ENCODE measurements at places on chromosomes 7 and 10. TPM values are rescaled to one million over a fixed set of nuclear protein-coding genes. Genes with fewer than 3 reads are reported as not detected.

GJD4 gene
- total RNA-seq: not detected

GIMAP2 gene
- total RNA-seq: 0.81 TPM

NPC1L1 gene
- total RNA-seq: 0.30 TPM

CDC14C gene
- total RNA-seq: not detected

NRG3 gene
- total RNA-seq: not detected

DNA sequence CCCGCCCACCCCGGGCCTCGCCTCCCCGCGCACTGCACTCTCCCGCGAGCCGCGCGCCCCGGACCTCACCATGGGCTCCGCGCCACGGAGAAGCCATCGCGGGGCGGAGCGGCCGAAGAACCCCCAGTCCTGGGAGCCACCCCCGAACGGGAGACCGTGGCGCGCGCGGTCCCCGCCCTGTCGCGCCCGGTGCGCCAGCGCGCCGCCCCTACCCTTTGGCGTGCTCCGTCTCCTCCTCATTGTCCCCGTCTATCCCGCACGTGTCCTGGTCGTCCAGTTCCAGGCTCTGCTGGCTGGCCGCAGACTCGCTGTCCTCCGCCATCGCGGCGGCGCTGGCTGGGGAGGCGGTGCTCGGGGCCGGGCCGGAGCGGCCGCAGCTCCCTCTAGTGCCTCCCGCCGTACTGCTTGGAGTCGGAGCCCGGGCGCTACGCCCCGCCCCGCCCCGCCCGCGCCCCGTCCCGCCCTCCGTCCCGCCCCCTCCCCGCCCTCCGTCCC lies at the start of gene NMT2:
NMT2 (minus strand) TSS at position 403 of the 495 bp plus-strand sequence; CDS start at position 322, 81 bp downstream.
- DNase-seq: peak; percentile 62
- H3K4me3 ChIP-seq: peak within 1 kb of the TSS; percentile 66
- H3K4me1 ChIP-seq: no peaks in the 10 kb centered on the region
- no peaks in the 10 kb centered on the region for H3K36me3 ChIP-seq

DNA sequence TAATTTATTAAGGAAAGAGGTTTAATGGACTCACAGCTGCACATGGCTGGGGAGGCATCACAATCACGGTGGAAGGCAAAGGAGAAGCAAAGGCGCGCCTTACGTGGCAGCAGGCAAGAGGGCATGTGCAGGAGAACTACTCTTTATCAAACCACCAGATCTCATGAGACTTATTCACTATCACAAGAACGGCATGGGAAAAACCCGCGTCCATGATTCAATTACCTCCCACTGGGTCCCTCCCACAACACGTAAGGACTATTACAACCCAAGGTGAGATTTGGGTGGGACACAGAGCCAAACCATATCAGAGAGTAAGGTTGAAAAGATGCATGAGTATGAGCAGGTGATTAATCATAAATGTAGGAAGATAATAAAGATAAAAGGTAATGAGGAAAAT lies 3.2 kb upstream of the JCAD start:
- H3K36me3 ChIP-seq: no peaks in the 10 kb centered on the region
- no peaks in the 10 kb centered on the region for H3K27me3 ChIP-seq
- no peak for DNase-seq
- no peak overlapping the region for H3K27ac ChIP-seq
- H3K4me1 ChIP-seq: peaks cover 14% of the 10 kb centered on the region

DNA sequence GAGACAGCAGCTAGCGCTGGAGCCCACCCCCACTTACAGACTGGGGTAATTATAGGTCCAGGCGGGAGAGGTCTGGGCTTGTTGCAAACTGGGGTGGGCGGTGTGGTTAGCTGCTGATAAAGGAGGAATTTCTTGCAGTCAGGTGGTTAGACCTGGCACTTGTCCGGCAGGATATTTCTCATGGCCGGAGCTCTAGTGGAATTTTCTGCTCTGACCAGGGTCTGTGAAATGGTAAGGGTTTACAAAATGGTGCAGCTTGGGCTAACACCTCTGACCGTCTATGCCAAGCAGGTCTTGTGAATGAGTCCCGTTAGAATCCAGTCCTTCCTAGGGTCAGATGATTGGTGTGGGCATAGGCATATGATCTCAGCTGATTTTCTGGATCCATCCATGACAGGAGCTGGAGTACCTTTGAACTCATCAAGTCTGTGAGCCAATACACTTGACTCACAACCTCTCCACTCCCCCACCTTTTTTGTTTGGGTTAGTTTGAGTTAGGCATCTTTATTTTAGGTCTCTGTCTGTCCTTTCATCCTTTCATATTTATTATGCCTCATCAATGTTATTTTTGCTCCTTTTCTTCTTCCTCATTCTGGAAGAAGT lies 213.4 kb downstream of the SUGCT start:
- H3K4me3 ChIP-seq: no peak overlapping the region
- DNase-seq: no peak
- H3K4me1 ChIP-seq: no peaks in the 10 kb centered on the region
- H3K36me3 ChIP-seq: no peaks in the 10 kb centered on the region
- H3K27me3 ChIP-seq: no peaks in the 10 kb centered on the region

GRCh38 chr7:94778711-94779459 lies 123.0 kb upstream of the SGCE start:
- H3K27ac ChIP-seq: no peak overlapping the region
- H3K4me3 ChIP-seq: no peak overlapping the region
- H3K27me3 ChIP-seq: no peaks in the 10 kb centered on the region

DNA sequence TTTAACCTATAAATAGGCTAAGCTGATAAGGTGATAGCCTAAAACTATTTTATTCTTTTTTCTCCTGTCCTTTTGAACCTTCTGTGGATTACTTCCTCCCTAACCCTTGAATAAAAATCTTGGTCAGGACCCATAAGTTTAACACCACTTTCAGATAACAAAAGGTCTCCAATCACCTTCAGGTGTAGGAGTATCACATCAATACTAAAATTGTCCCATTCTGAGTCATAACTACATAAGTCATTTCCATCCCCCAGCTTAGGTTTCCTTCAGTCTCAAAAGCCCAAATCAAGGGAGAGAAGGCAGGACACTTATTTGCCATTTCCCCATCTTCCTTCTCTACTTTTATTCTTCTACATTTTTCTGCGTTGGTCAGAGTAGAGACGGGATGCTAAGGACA lies 56.9 kb upstream of the WNT16 start:
- no peak overlapping the region for H3K27ac ChIP-seq
- no peaks in the 10 kb centered on the region for H3K36me3 ChIP-seq

GRCh38 chr10:88150339-88150738 lies 286.9 kb downstream of the PTEN start:
- H3K4me3 ChIP-seq: no peak overlapping the region
- no peaks in the 10 kb centered on the region for H3K27me3 ChIP-seq
- no peak overlapping the region for H3K27ac ChIP-seq

- no peak overlapping the region for H3K4me3 ChIP-seq
- H3K27me3 ChIP-seq: no peaks in the 10 kb centered on the region
- no peak for DNase-seq
- no peaks in the 10 kb centered on the region for H3K4me1 ChIP-seq
- no peaks in the 10 kb centered on the region for H3K36me3 ChIP-seq
Observed at GRCh38 chr10:9238041-9238440, 1183.6 kb downstream of the GATA3 start.

DNA sequence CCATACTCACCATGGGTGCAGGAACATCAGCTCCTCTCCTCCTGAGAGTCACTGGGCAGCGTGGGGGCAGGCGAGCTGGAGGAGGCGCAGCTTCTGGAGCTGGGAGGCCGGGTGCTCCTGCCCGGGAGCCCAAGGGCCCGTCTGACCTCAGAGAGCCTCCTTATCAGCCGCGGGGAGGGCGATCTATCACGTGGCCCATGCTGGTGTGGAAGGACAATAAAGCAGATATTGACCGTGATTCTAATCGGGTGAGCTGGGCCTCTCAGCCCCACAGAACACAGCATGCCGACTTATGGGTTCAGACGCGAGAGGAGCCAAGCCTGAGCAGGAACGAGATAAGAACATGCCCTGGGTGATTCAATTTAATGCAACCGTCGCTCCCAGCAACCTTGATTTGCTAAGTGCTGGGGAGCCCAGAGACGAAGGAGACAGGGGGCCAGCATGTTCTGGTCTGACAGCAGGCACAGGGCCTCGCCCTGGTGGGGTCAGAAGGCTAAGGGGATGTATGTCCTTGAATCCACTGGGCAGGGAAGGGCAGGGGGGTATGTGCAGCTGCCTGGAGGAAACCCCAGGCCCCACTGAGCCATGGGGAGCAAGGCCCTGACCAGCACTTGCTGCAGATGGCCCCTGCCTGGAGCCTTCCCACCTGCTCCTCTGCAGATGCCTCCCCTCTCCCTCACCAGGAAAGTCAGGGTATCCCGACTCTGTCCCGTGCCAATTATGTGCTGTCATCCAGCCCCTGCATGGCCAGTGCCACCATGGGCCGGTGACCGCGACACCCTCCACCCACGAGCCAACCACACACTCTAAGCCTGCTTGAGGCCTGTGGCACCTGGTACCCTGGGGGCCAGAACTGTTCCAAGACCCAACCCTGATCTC lies 95.3 kb upstream of the RET start:
- H3K27ac ChIP-seq: no peak overlapping the region
- DNase-seq: no peak
- no peaks in the 10 kb centered on the region for H3K36me3 ChIP-seq
- H3K4me3 ChIP-seq: no peak overlapping the region
- H3K4me1 ChIP-seq: no peaks in the 10 kb centered on the region

DNA sequence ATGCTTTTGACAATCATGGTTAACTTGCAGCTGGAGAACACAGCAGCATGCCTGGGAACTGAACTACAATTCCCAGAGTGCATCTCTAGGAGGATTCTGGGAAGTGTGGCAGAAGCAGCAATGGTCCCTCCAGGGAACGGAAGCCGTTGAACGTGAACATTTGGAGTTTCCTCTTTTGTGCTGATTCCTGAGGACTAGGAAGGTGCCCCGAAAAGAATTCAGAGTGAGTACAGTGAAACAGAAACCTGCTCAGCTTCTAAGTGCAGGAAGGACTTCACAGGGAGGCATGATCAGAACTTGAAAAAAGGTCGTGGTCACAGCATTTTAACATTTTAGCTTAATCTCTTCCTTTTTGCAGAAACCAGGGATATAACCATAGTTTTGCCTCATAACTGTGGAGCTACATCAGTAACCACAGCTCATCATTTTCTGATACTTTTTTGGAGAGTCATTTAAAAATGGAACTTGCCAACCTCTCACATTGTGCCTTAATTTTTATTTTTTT lies at the start of gene NUDT13:
NUDT13 (plus strand) TSS at position 111 of the 505 bp plus-strand sequence. CDS start 3,911 bp downstream, outside the sequence.
- DNase-seq: peak; percentile 54
- H3K27me3 ChIP-seq: no peaks in the 10 kb centered on the region
- H3K4me1 ChIP-seq: peaks cover 19% of the 10 kb centered on the region
- peaks cover 9% of the 10 kb centered on the region for H3K36me3 ChIP-seq
- H3K27ac ChIP-seq: peak within 1 kb of the TSS; percentile 91

DNA sequence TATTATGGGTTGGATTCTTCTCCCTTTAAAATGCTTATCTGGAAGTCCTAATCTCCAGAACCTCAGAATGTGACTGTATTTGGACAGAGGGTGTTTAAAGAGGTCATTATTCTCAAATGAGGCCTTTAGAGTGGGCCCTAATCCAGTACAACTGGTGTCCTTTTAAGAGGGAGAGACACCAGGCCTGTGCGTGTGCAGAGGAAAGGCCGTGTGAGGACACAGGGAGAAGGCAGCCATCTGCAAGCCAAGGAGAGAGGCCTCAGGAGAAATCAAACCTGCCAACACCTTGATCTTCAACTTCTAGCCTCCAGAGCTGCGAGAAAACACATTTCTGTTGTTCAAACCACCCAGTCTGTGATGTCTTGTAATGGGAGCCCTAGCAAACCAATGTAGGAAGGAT lies 235.4 kb upstream of the MYO3A start:
- no peaks in the 10 kb centered on the region for H3K27me3 ChIP-seq
- H3K4me3 ChIP-seq: no peak overlapping the region
- H3K27ac ChIP-seq: no peak overlapping the region
- no peaks in the 10 kb centered on the region for H3K4me1 ChIP-seq

GRCh38 chr10:43863859-43864591 lies 215.3 kb upstream of the ZNF32 start:
- peak; percentile 61 for DNase-seq
- peaks cover 14% of the 10 kb centered on the region for H3K27me3 ChIP-seq
- H3K4me1 ChIP-seq: no peaks in the 10 kb centered on the region
- H3K4me3 ChIP-seq: no peak overlapping the region

GRCh38 chr7:22814261-22815208 lies 8.1 kb downstream of the TOMM7 start:
- H3K36me3 ChIP-seq: peaks cover 43% of the 10 kb centered on the region
- peaks cover 13% of the 10 kb centered on the region for H3K4me1 ChIP-seq
- H3K27ac ChIP-seq: no peak overlapping the region
- no peak overlapping the region for H3K4me3 ChIP-seq
- no peaks in the 10 kb centered on the region for H3K27me3 ChIP-seq
- DNase-seq: no peak

DNA sequence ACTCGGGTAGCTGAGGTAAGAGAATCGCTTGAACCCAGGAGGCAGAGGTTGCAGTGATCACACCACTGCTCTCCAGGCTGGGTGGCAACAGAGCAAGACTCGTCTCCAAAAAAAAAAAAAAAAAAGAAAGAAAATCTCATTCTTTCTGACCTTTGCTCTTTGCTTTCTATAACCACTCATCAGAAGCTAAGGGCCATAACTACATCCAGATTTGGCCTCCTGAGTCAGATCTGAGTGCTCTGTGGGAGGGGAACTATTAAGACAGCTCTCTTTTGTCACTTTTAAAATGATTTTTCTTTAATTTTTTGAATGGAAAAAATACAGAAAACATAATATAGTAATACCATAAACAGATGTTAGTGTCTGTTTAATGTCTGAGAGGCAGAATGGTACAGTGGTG lies 210.1 kb downstream of the KIAA1217 start:
- H3K4me1 ChIP-seq: no peaks in the 10 kb centered on the region
- no peak overlapping the region for H3K4me3 ChIP-seq
- no peaks in the 10 kb centered on the region for H3K27me3 ChIP-seq
- H3K27ac ChIP-seq: no peak overlapping the region
- no peak for DNase-seq

GRCh38 chr10:78712147-78712546 lies 356.6 kb upstream of the ZMIZ1 start:
- no peak overlapping the region for H3K27ac ChIP-seq
- H3K4me1 ChIP-seq: no peaks in the 10 kb centered on the region
- no peaks in the 10 kb centered on the region for H3K36me3 ChIP-seq
- no peak overlapping the region for H3K4me3 ChIP-seq

DNA sequence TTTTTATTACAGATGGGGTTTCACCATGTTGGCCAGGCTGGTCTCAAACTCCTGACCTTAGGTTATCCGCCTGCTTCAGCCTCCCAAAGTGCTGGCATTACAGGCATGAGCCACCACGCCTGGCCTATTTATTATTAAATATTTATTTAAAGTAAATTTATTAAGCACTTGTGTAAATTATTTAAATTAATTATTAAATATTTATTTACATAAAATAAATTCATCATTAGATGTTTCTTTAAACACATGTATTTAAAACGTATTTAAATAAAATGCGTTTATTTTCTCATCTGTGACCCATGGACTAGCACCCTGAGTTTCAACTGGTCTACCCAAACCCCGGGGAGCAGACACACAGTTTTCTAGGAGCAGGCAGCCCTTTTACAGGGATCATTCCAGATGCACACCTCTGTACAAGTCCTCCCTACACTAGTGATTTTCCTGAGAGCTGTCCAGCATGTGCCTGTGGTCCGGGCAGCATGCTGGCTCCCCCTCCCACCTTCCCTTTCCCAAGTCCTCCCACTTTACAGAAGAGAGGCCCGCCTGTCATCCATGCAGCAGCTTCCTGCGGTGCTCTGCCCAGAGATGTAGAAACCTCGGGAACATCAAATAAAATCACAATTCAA lies 89.2 kb upstream of the ATP6V0A4 start:
- H3K4me3 ChIP-seq: no peak overlapping the region
- H3K36me3 ChIP-seq: no peaks in the 10 kb centered on the region
- H3K27me3 ChIP-seq: no peaks in the 10 kb centered on the region
- no peak for DNase-seq

Measured in PC-9 (cell line).